ENCODE measurements at places on chromosomes 2 and 18.

DNA sequence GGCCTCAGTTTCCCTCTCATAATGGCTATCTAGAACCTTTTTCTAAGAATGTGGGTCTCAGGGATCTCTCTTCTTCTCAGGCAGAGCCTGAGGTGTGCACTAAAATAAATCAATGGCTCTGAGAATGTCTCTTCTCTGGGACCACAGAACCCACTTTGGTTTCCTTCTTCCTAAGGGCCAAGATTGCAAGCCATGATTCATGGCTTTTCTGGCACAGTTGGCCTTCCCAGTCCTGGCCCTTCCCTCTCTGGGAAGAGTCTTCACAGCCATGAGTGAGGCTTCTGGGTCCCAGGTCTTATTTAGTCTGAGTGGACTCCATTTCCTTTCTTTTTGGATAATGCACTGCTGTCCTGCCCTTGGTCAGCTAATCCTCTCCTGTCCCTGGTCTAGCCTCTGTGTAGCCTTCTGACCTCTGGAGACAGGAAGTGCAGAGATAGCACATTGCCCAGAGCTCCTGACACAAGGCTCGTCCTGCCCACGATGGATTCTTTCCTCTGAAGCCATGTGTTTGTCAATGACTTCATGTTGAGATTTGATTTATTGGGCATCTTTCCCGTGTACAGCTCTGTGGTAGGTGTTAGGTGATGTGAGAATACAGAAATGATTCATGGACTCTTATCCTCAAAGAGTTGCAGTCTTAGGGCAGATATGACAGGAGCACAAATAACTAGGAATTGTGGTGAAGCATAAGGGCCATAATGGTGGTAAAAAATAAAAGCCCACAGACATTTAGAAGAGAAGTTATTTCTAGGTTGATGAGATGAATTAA lies 245.0 kb downstream of the CLIP4 start:
- DNase-seq, result no peak

DNA sequence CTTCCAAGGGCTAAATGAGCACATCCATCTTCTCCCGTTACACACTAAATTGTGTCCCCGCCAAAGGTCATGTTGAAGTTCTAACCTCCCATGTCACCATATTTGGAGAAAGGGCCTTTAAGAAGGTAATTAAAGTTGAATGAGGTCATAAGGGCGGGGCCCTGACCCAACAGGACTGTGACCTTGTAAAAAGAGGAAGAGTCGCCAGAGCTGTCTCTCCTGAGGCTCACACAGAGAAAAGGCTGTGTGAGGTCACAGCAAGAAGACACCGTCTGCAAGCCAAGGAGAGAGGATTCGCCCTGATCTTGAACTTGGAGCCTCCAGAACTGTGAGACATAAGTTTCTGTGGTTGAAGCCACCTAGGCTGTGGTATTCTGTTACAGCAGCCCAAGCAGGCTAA lies 24.1 kb downstream of the TRABD2A start:
- DNase-seq, result peak; percentile 73

DNA sequence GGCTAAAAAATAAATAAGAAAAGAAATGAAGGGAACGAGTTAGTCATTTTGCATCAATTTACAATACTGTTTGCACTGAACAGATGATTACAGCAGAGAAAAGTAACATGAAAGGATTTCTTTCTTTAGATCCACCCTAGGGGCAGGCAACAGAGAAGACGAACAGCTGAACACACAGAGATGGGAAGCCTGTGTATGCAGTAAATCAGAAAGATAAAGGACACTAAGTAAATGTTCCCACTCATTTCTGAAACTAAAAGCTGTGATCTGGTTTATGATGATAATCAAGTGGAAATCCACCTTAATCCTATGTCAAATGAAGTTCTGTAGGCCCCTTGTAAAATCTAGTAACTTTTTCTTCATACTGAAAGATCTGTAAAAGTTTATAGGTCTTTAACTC lies 54.2 kb downstream of the AKAIN1 start:
- DNase-seq, result no peak

DNA sequence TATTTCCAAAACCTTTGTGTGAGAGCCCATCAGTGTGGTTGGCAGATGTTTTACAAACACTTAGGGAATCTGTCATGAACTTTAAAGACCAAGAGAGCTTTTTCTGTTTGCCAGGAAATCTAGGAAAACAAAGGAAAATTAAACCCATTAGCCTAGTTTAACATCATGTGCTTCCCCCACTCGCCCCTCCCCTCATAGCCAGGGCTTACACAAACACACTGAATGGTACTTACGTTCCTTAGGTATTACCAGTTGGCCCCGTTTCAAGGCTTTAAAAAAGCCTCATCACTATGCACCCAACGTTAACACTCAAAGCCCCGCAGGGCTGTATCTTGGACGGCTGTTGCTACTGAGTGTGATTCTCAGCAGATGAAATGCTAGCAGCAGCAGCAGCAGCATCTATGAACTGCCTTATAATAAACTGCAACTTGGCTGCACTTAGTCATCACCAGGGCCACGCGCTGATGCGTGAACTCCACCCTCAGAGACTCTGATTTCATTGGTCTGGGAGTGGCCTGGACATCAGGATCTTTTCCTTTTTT lies 20.1 kb upstream of the TTC39C start:
- DNase-seq, result no peak

DNA sequence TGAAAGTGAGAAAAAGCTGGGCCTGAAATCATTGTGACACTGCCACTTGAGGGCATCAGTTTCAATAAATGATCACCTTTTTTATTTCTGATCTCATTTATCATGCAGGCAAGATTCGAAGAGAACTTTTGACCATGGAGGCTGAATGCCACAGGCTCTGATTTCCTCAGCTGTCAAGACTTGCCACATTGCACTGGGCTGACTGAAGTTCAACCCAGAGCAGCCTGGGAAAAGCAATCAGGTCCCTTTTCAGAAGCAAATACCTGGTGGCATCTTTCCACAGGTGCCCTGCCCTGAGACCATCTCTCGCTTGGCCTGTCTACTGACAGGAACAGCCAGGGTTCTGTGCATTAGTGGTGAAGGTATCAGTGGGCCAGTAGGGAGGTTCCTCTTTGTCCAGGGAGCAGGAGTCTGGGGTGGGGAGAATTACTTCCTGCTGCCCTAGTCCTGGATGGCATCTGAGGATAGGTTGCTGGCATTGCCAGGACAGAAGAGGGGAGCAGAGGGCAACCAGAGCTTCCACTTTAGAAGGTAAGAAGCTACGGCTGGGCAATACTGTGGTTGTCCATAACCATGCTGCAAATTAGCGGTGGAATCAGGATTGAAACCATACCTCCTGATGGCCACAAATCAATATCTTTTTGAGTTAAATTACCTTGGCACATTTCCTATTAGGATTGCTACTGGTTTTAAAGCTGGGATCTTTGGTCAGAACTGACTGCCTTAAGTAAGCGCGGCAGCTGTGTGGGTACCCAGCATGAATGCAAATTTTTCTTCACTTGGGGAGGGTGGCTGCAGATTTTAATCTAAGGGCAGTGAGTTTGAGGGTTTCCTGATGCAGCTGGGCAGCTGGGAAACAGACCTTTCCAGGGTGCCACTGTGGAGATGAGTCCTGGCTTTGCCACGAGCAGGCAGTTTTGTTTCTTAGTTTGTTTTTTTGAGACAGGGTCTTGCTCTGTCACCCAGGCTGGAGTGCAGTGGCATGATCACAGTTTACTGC lies 394.5 kb downstream of the ALK start:
- DNase-seq, result no peak

- no peak for DNase-seq
Measured at GRCh38 chr2:238458651-238459050, 31.9 kb downstream of the ASB1 start.

GRCh38 chr2:100066246-100066645 lies 76.1 kb downstream of the AFF3 start:
- DNase-seq, result no peak

DNA sequence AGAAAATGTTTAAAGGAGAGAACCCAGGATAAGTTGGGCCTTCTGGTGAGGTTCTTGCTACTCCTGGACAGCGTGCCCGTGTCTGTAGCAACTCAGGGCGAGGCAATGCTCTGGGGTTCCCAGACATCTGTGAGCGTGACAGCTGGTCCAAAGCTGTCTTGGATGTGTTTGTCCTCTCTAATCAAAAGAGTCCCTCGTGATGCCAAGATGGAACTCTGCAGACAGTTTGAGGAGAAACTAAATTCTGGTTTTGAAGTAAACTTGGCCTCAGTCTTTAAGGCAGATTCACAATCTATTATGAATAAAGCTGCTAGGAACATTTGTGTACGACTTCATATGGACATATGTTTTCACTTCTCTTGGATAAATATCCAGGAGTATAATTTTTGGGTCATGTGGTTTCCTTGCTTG lies 47.3 kb downstream of the TMEM17 start:
- DNase-seq, result no peak

DNA sequence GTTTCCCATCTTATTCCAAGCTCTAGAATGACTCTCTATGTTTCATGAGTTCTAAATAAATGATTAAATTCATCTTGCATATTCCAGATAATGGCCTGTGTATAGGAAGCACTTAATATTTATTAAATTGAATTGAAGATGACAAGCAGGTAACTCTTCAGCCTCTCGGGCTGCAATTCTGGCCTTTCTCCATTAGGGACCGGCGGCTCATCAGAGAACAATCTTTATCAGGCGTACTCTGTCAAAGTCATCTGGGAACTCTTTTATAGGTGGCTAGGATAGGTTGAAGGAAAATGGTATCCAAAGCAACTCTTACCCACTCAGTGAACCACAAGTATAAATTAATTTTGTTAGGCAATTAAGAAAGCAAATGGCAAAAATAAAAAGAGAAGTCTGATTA lies 308.5 kb downstream of the NOL4 start:
- no peak for DNase-seq

DNA sequence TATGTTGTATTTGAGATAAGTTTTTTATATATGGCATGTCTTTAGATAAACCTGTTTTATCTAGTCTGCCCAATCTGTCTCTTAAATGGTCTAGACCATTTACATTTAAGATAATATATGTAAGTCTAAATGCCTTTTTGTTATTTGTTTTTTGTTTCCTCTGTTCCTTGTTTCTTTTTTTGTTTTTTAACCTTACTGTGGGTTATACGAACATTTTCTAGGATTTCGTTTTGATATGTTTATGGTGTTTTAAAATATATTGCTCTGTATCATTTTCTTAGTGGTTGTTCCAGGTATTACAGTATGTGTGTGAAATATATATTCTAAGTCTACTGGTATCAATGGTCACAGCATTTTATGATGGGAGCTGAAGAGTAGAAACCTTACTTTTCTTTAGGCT lies 13.3 kb downstream of the BCL2L11 start:
- DNase-seq, result no peak

GRCh38 chr2:24594283-24594682 lies 103.2 kb downstream of the NCOA1 start:
- DNase-seq, result no peak

DNA sequence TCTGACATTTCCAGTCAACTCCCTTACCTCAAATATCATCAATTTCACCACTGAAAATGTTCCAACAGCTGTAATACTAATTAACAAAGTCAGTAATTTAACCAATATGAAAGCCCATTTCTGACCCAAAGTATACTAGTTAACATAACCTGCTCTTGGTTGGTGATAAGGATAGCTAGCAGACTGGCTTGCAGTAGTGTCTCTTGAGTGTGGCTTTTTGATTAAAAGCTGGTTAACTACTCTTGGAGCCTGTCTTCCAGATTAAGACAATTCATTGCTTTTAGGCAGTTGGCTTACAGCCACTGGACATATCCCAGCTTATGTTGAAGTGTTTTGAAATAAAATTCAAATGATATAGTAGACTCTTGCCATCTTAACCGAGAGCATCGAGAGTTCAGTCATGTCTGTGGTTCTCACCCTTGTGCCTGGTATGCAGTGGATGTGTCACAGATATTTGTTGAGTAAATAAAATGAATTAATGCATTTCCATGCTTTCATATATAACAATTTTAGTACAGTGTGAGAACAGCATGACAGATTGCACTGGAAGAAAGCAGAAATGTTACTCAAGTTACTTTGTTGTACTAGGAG lies 158.1 kb downstream of the TANC1 start:
- no peak for DNase-seq

DNA sequence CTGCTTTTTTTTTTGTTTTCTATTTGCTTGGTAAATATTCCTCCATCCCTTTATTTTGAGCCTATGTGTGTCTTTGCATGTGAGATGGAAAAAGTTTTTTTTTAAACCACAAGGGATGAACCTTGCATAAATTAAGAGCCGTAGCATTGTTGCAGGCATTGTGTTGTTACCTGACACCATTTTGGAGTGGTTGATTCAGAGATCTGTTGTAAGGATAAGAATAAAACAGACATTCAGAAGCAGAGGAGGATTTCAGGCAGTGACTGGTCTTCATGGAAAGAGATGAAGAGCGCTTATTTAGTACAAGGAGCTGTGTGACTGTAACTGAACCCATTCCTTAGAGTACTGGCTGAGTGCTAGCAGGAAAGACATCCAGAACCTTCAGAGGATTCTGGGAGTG lies 101.2 kb downstream of the LTBP1 start:
- DNase-seq, result no peak

GRCh38 chr18:10953672-10954071 lies 195.7 kb downstream of the PIEZO2 start:
- no peak for DNase-seq

DNA sequence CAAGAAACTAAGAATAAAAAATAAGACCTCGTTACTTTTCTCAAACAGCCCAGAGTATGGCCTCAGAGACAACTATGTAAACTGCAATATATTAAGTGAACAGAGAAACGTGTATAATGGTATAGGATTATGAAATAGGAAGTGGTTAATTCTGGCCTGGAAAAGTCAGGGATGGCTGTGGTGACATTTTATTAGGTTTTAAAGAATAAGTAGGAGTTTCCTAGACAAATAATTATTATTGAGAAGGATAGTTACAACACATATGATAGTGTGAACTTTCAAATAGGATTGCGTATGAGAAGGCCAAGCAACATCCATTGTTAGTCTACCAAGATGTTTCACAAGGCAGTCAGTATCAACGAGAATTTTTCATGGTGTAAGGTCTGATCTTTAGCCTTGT lies 244.1 kb downstream of the LPIN1 start:
- no peak for DNase-seq

DNA sequence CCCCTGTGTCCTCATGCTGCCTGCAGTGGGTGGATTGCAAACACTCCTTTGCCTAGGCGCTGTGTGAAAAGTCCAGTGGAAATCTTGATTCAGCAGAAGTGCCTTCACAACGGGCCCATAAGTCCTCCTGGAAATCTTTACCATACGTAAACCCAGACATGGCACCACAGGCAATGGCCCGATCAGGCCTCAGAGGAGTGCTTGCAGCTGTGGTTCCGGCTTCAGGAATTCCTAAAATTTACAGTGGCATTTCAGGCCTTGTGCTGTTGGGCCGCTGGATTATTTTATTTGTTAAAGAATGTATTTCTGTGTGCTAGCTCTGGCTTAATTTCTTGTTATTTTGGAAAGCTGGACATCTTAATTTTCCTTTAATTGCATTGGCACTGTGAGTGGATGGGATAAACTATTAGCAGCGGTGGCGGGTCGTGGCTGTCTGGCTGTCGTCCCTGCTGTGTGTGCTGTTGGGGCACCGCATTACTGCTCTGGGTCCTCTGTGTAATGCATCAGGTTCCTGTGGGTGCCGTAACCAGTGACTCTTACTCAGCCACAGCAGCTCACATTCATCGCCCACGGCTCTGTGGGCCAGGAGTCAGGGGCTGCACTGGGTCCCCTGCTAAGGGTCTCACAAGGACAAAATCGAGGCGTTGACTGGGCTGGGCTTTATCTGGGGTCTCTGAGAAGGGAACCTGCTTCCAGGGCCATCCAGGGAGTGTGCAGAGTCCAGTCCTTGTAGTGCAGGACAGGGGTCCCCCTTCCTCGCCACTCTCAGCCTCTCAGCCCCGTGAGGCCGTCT lies 73.1 kb downstream of the RTP5 start:
- DNase-seq, result no peak

- DNase-seq, result no peak
Measured at GRCh38 chr18:78330766-78331165, 648.9 kb upstream of the SALL3 start.

- no peak for DNase-seq
Measured at GRCh38 chr2:220002251-220002650, 374.8 kb downstream of the SLC4A3 start.
